AML-193 (cell line): ENCODE measurements at places on chromosomes 13 and 19.

DNA sequence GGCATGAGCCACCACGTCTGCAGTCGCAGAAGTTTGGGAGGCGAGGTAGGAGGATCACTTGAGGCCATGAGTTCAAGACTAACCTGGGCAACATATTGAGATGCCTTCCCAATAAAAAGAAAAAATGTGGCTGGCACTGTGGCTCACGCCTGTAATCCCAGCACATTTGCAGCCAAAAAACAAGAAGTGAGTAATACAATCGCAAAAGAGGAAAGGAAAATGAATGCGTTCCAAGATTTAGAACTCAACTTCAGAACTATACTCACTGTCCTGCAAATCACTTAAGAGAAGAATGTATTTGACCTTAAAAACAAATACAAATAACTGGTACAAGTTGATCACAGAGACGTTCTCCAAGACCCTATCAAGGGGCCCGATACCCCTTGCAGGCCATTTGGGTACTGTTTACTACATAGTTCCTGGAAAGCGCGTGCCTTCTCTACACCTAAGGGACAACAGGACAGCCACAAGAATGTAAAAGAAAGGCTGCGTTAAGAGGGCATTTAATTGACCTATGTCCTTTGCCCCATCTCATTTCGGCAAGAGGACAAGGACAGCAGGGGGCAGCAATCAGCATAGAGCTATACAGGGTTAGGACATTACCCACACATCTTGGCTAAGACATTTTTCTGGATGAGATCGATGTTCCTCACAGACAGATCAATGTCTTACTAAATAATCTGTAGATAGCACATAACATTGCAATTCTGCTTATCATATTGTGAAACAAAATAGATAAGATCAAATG lies 41.3 kb downstream of the FLT3 start:
- DNase-seq: peak; percentile 84

DNA sequence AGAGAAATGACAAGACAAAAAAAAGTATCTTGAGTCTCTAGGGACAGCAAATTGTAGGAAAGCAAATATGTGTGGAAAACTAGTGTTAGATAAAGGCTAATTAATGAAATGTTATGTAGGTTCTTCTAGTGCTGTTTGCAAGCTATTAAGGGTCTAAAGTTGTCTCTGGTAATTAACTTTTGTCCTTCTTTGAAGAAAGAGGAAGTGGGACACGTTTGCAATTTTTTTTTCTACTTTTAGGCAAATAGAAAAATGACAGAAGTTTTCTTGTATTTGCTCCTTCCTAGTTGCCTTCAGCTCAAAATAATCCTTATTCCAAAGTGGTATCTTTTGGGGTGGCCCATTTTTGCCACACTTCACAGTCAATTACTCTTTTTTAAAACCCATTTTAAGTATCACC lies 1877.7 kb upstream of the PRR20A start:
- no peak for DNase-seq

- DNase-seq: peak; percentile 77
These were observed 9.9 kb upstream of the ACSBG2 start for GRCh38 chr19:6125571-6125989.

GRCh38 chr13:51070005-51070649 lies 40.9 kb downstream of the C13orf42 start:
- DNase-seq: peak; percentile 84

DNA sequence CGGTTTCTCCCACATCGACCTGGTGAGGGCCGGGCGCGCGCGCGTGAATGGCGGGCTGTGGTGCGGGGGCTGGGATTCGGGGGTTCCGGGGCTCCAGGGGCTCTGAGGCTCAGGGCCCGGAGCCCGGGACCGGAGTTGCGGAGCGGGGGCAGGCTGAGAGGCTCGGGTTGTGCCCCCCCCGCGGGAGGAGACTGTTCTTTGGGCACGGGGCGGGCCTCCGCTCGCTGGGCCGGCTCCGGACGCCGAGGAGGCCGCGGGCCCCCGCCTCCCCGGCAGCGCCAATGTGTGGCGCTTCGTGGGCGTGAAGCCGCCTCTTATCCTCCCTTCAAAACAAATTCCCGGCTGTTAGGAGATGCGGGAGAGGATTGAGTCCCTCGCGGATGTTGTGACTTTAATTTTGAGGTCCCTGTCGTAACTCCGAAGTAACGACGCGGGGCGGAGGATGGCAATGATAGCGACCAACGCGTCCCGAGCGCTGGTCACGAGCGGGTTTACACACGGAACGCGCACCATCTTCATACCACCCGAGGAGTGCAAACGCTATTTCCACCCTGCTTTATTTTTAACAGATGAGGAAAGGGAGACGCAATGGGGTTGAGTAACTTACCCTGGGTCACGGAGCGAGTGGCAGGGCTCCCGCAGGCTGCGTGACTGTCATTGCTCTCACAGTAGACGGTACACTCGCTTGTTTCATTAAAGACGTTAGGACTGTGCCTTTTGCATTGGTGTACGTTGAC lies 536 bp downstream of the UBA2 start:
- DNase-seq: no peak

- DNase-seq: peak; percentile 68
These were observed 1.7 kb upstream of the WBP4 start for GRCh38 chr13:41059456-41060081.

- no peak for DNase-seq
These were observed 672 bp downstream of the HPN start for GRCh38 chr19:35042056-35042730.

- no peak for DNase-seq
These were observed 195.2 kb upstream of the IPO5 start for GRCh38 chr13:97758317-97758716.

DNA sequence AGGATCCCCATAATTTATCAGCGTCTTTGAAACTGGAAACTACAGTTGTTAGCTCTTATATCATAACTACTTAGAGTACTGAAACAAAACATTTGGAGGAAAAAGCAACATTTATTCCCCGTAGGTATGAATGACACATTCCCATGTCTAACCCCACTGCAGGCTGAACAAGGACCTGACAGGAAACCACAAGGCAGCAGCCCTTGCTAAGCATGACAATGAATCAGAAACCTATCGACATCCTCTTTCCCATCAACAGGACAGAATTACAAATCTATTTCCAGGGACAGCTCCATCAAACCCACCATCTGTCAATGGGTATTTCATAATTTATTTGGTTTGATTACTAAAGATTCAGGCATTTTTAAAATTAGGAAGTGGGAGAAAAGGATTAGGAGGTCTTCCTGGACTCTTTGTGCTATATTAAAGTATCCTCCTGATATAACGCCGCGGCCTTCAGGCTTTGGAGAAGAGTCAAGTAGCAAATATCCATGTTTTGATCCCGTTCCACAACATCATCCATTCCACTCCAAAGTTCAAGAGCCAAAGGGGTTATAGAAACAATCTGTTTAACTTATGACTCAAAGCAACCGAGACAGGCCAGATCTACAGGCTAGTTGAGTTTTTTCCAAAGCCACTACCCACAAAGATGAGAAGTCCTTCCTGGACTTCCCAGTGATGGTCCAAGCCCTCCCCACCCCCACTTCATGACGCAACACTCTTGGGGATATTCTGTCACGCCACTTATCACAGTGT lies 51.1 kb downstream of the FAM216B start:
- DNase-seq: no peak

- DNase-seq: peak; percentile 45
These were observed 1.1 kb upstream of the PHF11 start for GRCh38 chr13:49494645-49495044.
